ENCODE measurements at places on chromosomes 5 and 9.

DNA sequence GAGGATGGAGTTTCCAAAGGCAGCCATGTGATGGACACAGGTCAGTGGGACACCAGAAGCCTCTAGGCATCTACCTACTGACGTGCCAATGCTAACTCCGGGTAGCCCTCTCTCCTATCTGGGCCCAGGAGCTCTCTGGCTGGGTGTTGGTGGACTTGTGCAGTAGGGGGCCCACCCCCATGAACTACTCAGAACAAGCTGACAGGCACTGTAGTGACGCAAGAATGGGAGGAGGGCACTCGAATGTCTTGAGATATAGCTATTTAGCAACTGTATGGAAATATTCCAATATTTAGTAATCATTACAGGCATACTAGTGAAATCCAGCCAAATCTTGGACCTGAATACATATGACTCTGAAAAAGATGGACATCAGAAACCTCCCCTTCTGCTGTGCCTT lies 5.7 kb upstream of the DOCK2 start:
- DNase-seq = no peak

DNA sequence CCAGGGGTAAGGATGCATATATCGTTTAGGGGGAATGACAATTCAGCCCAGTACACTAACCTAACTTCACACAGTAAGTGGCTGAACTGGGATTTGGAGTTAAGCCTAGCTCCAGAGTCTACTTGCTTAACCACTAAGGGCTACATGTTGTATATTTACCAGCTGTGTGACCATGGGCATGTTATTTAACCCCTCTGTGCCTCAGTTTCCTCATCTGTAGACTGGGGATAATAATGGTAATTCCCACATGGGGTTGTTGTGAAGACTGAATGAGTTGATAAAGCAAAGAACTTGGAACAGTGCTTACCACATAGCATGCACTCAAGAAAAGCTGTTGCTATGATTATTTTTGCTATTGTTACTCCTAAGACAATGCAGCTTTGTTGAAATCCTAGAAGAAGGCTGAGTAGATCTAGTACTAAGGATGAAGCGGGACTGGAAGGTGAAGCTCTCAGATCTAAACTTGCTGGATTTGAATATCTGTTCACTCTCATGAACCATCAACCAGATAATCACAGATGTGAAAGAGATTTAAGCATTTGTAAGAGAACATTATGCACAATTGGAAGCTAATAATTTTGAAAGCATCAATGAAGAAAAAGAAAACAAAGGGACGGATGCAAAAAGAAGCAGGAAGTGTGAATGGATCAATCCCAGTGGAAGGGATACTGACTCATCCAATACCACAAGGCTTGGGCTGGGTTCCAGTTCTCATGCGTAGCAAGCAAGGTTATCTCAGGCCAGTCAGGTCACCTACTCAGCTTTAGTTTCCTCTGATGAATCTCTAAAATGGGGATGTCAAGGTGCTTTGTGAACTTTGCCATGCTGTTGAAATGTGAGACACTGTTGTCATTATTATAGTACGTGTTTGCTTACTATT lies 78.5 kb upstream of the TBC1D2 start:
- no peak for DNase-seq

- DNase-seq = no peak
These were observed 1.0 kb upstream of the PANK3 start for GRCh38 chr5:168580227-168580508.

GRCh38 chr5:171429543-171429910 lies 10.1 kb downstream of the FGF18 start:
- no peak for DNase-seq

DNA sequence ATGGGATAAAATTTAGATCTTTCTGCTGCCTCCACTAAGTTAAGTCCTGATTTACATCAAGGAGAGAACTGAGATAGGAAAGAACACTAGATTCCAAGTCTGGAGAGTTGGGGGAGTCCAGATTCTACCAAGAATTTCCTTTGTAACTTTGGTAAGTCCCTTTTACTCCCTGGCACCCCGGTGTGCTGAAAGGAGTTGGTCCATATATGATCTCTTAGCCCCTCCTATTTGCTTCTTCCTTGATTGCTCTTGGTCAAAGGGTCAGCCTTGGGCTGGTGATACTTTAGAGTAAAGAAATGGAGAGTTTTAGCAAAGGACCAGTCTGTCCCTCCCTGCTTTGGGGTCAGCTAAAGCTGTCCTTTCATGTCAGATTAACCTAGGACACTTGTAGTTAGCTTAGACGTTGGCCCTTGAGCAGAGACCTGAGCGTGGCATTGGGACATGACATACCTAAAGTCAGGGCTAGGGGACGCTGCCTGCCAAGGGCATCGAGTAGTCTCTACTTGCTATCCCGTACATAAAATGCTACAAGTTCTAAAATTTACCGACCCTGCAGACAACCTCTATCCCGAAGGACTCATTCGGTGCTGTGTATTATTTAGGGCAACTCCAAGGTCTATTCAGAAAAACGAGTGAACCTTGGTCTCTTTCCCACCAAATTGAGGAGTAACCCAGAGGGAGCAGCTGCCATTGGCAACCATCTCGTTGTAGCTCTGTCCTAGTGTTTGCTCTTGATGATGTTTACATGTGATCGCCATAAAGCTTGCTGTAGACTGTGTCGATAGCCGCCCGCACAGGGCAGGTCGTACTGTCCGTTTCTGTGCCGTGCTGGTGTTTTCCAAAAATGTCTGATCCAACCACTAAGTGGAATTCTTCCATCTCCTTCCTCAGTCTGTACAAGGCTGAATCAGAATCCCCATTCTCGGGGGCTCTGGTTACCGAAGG lies 94.4 kb downstream of the PDE6A start:
- no peak for DNase-seq

GRCh38 chr5:137040024-137040423 lies 459.1 kb downstream of the SPOCK1 start:
- no peak for DNase-seq

DNA sequence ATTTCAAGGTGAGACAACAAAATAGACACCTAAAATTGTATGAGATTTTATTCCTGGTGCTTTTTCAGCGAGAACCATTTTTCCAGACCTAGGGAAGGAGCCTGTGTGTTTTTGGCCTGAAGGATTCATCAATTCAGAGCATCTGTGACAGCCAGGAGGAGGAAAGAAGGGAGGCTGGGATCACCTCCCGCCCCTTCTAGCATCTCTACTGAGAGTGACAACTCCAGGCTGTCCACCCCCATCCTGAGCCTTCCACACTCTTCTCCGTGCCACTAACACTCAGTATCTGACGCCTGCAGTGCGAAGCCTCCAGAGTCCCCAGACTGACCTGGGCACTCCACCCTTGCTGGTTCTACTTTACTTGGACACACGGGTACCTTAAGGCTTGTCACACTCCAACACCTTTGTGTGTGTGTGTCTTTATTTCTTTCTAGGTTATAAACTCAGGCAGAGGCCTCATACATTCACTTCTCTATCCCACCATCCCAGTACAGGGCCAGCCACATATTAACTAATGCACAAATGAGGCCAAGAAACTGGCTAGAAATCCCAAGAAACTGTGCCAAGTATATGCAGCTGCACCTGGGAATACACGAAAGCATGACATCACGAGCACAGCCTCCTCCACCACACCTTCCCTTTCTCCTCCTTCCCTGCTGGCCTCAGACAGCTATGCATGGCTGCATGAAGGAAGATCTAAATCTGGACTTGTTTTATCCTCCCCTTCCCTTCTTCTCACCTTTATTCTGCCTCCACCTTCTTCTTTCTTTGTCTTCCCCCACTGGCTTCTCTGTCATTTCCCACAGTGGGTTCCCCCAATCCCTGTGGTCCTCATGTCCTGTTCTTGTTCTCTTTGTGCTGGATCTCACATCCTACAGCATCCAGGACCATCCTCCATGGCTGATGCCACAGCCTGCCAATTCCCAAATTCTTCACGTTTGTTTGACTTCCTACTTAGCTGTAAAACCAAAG lies 16.0 kb downstream of the S1PR3 start:
- DNase-seq = peak; percentile 51

DNA sequence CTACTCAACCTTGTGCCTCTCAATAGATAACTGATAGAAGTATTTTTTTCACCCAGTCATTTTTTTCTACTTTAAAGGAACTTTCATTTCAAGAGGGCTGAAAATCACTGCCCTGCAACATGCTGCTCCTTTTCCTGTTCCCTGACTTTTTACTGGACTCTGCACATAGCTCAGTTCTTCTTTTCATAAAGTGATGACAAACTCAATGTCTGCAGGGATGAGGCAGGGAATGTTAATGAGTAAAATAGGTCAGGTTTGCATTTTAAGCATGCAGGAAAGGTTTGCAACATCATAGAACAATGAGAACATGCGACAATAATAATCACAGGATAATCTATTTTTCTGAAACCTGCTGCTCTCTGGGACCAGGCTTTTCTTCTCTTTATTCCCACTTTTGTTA lies 172.2 kb upstream of the SGCD start:
- no peak for DNase-seq

DNA sequence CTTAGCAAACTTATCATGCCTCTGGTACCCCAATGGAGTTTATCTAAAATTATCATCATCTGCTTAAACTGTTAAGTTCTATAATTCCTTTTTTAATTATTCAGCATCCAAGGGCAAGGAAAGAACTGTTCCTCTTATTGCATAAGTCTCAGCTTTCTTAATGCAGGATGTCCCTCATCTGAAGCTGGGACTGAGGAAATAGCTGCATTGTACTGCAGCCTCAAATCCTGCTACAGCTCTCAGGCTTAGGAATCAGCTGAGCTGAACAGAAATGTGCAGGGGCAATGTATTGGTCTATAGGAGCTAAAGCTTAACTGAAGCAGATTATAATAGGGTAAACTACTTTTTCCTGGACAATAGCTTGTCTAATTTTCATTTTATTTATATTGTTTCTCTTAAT lies 48.0 kb downstream of the HAPLN1 start:
- DNase-seq = no peak

DNA sequence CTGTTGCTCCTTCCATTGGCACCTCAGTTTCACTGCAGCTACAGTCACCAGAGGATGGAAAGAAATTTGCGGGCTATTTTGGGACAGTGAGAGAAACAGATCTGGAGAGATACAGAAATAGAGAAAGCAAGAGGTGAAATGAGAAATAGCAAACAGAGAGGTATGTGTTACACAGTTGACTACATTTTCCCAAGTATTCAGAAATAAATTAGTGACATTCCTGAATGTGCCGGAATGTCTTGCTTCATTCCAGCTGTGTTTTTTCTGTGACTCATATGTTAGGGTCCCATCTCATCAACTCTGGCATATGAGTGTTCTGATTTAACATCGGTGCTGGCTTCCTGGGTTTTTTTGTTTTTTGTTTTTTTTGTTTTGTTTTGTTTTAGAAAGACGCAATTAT lies 63.8 kb upstream of the ZNF462 start:
- DNase-seq = no peak

DNA sequence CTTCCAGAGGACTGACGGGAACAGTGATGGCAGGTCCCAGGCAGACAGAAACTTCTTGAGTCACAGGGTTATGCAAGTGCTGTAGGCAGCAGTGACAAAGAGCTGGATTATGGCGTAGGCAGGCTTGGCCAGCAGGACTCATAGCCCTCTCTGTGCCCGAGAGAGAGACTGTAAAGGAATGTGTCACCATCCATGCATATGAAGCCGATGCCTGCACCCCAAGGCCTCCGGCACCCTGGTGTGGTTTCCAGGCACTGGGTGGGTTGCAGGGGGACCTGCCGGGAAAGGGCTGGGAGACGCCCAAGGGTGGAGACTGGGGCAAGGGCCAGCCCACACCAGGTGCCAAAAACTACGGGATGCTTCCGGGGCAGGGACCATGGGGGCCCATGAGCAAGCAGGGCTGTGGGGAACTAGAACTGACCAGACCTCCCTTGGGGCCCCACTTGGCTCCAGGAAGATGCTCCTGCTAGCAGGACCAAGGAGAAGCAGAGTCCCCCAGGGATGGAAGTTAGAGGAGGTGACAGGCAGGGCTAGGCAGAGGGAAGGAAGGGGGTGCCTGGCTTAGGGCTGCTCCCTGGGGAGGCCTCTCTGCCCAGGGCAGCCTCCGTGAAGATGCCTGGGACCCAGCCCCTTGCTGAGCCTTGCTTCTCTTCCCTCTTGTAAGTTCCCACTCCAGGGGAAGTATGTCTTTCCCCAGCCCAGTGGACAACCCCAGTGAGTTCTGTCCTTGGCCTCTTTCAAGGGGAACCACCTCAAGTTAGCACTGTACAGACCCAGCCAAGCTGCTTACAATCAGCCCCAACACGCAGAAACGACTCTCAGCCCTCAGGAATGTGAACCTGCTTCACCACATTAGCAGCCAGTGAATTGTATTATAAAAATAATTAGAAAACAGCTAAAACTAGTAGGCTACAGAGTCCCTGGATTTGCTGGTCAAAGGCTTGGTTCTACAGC lies 10.5 kb upstream of the IPPK start:
- no peak for DNase-seq

DNA sequence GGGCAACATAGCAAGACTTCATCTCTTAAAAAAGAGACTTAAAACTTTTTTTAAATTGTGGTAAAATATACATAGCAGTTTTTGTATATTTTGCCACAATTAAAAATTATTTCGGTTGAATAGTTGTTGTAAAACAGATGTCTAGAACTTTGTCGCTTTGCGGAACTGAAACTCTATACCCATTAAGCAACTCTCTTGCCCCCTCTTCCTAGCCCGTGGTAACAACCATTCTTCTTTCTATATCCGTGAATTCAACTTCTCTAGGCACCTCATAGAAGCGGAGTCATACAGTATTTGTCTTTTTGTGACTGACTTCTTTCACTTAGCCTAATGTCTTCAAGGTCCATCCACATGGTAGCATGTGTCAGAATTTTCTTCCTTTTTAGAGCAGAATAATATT lies 43.3 kb downstream of the SPARC start:
- no peak for DNase-seq

DNA sequence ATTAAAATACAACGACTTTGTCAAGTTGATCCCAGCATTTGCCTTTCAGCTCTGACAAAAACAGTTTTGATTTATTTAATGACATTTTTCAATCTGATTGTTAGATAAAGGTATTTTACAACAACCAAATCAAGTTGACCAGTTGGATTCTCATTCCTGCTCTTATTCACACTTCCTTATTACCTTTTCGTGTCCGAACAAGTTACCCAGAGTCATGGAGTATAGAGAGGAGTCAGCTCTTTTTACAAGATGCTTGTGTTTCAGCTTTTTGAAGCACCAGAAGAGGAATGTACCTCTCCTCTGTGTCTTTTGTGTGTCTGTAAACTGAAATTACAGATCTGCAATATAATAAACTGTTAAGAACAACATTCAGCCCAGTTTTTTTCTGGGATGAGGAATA lies 151.3 kb upstream of the TMEM161B start:
- DNase-seq = no peak

DNA sequence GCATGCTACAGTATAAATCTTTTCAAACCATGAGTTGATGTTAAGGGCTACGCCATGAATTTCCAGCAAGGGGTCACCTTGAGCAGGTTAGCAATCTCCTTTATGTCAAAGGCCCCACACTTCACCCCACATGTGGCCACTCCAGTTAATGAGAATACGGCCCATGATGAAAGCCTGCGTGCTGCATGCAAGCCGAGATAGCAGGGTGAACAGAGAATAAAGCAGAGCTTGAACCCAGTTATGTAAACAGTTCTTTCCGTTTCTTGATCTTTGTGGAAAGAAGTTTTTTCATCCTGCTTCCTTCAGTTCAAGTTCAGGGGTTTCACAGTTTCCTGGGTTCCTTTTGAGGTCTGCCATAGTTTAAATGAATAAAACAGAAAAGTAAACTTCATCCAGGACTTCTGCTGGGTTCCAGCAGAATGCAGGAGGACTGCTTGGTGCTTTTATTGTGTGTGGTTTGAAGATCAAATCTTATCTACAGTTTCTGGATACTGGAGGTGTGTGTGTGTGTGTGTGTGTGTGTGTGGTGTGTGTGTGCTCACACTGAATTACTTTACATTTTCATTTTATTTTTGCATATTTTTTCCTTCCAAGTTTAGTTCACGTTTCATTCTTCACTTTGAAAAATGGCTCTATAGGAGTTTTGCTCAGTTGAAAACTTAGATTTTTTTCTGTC lies 87.1 kb downstream of the HMHB1 start:
- DNase-seq = no peak

- no peak for DNase-seq
These were observed 60.6 kb downstream of the TNFSF15 start for GRCh38 chr9:114745108-114745848.

Measured in head of caudate nucleus (tissue), 42 donors.